ENCODE measurements at places on chromosomes 7 and 10. TPM values are rescaled to one million over a fixed set of nuclear protein-coding genes. Genes with fewer than 3 reads are reported as not detected.

- no peak for DNase-seq
- no peaks in the 10 kb centered on the region for H3K27me3 ChIP-seq
- H3K36me3 ChIP-seq = peaks cover 7% of the 10 kb centered on the region
Observed at GRCh38 chr7:135441791-135442190, 68.1 kb downstream of the CNOT4 start.

DNA sequence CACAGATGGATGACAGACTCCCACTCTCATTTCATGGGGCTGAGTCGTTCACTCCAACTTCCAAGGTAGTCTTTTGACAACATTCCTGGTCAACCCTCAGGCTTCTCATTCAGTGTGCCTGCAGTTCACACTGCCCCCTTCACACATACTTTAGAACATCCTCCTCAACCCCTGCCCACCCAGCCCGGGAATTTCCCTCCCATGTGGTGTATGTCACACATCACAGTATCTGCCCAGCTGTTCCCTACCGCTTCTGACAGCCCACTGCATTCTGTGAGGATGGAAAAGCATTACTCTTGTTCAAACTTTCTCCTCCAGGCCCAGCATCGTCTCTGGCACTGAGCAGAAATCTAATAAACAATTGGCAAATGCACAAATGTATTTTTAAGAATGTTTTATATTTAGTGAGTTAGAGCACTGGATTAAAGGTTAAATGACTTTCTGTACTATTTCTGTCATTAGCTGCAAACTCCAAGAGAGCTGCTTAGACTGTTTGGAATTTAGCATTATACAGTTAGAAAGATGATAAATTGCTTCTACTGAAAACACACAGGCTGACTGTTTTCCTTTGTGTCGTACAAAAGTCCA is 110.4 kb downstream of the SFMBT2 start:
- H3K36me3 ChIP-seq = no peaks in the 10 kb centered on the region
- no peak overlapping the region for H3K4me3 ChIP-seq
- H3K27ac ChIP-seq = no peak overlapping the region
- no peak for DNase-seq
- no peaks in the 10 kb centered on the region for H3K4me1 ChIP-seq

GRCh38 chr10:48495282-48496045 is 109.4 kb downstream of the ARHGAP22 start:
- peaks cover 3% of the 10 kb centered on the region for H3K4me1 ChIP-seq
- DNase-seq = no peak
- no peak overlapping the region for H3K4me3 ChIP-seq
- no peak overlapping the region for H3K27ac ChIP-seq
- no peaks in the 10 kb centered on the region for H3K27me3 ChIP-seq
- no peaks in the 10 kb centered on the region for H3K36me3 ChIP-seq

DNA sequence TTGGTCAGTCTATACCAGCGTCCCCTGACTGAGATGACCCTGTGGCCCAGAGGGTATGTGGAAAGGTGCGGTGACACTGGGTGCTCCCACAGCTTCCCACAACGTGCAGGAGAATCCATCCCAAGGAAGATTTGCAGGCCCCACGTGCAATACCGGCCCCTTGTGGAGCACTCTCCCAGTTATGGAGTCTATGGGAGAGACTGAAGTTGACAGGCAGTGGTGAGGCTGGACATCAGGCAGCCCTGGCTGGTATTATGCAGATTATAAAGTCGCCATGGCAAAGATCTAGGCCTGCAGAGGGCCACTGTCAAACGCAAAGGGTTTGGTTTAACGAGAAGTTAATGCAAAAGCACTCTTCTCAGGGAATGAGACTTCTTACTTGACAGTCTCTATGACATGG is 434.7 kb upstream of the C7orf33 start:
- H3K4me1 ChIP-seq = no peaks in the 10 kb centered on the region
- H3K27me3 ChIP-seq = no peaks in the 10 kb centered on the region
- H3K4me3 ChIP-seq = no peak overlapping the region

The GPR141 gene
- 2.0 TPM for total RNA-seq
